ENCODE measurements at places on chromosomes 13 and 19.

DNA sequence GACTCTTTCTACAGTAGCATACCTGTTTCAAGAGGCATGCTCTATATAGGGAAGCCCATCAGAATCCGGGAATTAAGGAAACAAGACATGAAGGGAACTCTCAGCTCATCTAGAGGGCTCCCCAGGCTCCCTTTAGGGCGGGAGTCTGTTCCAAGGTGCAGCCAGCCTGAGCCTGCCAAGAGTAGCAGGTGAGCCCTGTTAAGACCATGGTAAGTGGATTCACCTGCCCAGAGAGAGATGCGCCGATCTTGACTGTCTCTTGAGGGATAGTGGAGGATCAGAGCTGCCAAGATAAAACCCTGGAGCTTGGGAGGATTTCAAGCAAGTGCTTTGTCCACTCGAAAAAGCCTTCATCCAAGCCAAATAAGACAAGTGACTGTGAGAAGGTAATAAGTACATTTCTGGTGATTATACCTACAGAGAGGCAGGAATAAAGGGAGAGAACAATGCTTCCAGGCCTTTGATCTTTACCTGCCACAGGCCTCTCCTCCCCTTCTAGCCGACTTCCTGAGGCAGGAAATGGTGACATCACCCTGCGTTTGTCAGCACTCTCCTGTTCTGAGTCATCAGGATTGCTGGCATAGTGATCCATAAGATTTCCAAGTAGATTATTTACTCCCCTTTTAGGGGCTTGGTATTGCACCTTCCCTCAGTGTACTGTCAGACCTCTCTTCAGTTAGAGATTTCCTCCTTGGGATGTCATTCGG lies 31.5 kb downstream of the KLF5 start:
- no peak for DNase-seq

GRCh38 chr19:42028304-42029216 lies 34.5 kb upstream of the ATP1A3 start:
- DNase-seq = no peak

DNA sequence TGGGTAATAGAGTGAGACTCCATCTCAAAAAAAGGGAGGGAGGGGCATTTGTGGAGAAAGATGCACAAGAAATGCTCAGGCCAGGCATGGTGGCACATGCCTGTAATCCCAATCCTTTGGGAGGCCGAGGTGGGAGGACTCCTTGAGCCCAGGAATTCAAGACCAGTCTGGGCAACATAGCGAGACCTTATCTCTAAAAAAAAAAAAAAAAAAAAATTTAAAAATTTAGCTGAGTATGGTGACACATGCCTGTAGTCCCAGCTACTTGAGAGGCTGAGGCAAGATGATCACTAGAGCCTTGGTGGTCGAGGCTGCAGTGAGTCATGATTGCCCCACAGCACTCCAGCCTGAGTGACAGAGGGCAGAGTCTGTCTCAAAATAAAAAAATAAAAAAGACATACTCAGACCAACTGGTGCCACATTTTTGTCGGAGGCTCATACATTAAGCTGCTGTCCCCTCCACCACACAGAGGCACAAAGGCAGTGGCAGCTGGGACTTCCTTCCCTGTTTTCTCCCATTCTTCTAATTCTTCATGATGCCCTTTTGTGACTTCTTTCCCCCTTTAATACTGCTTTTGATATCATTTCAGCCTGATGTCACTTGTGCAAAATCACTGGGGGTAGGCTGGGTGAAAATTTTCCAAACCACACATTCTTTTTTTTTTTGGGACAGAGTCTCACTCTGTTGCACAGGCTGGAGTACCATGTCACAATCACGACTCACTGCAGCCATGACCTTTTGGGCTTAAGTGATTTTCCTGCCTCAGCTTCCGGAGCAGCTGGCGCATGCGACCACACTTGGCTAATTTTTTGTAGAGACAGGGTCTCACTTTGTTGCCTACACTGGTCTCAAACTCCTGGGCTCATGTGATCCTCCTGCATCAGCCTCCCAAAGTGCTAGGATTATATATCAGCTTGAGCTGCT lies 26.8 kb upstream of the CXCL17 start:
- DNase-seq = no peak

DNA sequence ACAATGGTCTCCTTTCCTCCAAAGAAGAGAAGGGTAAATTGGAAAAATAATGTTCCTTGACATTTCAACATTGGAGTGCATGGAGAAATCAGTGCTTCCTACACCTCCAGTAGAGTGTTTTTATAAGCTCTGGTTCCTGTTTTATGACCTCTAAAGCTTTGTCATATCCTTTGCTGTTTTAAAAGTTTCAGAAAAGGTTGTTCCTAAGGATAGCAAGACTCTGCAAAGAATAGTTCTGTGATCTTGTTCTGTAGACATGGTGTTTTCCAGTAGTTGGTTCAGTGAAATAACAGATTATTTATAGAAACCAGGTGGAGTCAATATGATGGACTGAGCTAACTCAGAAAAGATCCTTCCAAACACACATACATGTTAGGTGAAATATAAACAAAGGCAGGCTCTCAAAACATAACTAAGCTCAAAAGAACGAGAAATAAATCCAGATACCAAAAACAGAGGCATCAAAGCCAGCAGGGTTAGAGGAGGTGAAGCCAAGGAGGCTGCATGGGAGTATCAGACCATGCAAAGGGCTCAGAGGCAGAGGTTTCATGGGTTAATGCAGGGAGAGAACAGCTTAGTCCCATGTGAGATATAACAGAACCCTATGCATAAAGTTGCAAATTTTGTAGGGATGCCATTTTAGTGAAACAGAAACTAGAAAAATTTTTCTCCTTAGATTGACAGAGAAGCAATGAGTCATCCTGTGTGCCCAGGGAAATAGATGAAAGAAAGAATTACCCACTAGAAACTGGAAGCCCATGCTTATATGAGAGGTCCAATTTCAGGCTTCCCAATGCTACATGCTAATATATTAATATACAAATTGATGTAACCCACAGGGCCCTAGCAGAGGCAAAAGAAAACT lies 44.3 kb downstream of the SHISA2 start:
- DNase-seq = no peak

GRCh38 chr19:51799034-51799773 lies 4.2 kb downstream of the FPR3 start:
- DNase-seq = peak; percentile 90

DNA sequence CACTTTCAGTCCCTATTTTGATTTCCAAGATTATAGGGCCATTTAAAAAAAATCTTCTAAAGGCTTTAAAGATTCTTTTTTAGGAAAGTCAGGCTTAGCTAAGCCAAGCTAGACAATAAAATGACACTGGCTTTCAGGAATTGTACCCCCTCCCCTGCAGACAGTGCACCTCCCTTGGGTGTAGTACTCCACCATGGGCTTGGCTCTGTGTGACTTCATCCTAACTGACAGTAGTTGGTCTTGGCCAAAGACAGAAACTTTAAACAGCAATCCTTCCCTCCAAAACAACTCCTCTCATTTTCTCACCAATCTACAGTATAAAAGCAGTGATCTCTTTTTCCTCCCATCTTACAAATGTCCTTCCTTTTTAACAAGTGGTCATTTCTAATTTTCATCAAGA lies 283.0 kb downstream of the DNAJC15 start:
- no peak for DNase-seq

DNA sequence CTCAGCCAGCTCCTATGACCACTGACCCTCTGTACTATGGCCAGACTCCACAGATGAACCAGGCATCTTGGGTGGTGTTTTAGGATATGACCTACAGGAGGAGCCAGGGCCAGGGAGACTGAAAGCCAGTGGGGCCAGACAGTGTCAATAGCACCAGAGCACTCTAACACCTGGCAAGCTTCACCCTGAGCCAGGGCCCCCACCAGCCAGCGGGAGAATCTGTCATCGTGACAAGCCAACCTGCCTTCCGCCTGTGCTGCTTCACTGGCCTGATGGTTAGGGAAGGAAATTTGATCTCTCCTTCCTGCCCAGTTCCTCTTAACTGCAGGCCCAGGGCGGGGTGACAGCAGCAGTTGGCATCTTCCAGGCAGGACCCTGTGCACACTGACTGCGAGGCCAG lies 222.4 kb downstream of the UQCRFS1 start:
- no peak for DNase-seq

- no peak for DNase-seq
Measured at GRCh38 chr19:47766670-47767069, 11.8 kb upstream of the SELENOW start.
